ENCODE measurements at places on chromosomes 6 and 20. TPM values are rescaled to one million over a fixed set of nuclear protein-coding genes. Genes with fewer than 3 reads are reported as not detected.

WTAP gene
- total RNA-seq: 124 TPM

ARMC2 gene
- total RNA-seq: 13.6 TPM

SOX4 gene
- 0.20 TPM for total RNA-seq

HACE1 gene
- total RNA-seq: 21.6 TPM

HLA-DRB5 gene
- total RNA-seq: 12.7 TPM

DYNLT2 gene
- total RNA-seq: 2.2 TPM

Data from activated CD4-positive, alpha-beta memory T cell treated with anti-CD3 and anti-CD28 coated beads, Interleukin-2, amount 10 ng/mL, durations not matched to agents 7 days and 5 days (primary cell).